ENCODE measurements at places on chromosomes 2 and 18.

DNA sequence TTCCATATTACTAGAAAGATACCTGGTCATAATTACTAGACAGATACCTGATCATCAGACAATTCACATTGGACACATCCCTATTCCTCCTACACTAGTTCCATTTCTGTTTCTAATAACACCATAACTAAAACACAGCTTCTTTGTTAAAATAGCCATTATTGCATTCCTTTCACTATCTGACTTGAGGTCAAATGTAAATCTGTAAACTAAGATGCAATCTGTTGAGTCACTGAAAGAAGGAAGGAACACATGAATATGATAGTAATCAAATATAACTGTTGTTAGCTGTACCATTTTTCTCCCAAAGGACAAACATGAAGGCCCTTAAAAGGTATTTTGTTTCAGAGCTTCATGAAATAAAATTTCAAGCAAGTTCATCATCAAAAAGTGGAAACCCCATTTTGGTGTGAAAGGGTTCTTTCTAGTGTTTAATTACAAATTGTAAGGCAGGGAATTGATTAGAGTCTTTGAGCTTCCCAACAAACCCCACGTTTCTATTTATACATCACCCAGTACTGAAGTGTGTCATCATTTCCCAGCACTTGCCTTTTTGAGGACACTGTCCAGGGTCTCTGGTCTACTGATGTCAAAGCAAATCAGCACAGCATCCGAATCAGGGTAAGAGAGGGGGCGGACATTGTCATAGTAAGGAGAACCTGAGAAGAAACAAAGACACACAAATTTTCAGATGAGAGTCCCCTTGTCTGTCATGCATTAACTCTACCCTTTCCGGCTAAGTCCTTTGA lies 13.0 kb downstream of the RND3 start:
- no peak for DNase-seq

DNA sequence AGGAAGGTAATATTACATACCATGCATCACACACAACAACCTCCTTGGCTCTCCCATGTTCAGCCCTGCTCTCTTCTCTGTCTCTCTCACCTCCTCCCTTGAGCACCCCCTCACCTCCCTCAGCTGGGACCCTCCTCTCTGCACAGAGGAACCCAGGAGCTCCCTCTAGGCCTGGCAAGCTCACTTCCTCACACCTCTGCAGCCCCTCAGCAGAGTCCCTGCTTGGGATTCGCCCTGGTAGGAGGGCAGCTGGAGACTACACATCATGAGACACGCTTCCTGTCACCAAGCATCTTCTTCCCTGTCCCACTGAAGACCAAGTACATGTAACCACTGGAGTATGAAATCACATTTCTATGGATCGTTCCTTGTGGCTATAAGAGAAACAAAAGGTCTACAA lies 51.0 kb downstream of the ADD2 start:
- DNase-seq = no peak

GRCh38 chr2:61356958-61357350 lies 113.9 kb downstream of the USP34 start:
- no peak for DNase-seq

DNA sequence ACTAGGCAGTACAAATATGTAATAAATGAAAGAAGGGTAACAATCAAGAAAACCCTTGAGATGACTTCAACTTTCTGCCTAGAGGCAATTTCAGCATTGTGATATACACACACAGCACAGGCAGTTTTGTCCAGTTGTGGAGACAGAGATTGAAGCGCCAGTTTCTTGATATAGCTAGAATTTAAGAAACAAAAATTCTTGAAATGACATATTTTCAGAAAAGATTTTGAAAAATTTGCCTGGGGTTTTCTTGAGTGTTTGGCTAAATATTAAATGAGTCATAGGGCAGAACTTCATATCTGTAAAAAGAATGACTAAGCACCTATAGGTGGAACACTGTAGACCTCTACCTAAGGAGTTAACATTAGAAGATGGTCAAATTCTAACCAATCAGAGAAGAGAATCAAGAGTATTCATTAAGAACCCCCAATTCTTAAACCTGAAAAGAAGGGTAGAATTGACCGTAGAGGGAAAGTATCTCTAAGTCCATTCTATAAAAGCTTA lies 1266.8 kb upstream of the TMEFF2 start:
- DNase-seq = no peak

DNA sequence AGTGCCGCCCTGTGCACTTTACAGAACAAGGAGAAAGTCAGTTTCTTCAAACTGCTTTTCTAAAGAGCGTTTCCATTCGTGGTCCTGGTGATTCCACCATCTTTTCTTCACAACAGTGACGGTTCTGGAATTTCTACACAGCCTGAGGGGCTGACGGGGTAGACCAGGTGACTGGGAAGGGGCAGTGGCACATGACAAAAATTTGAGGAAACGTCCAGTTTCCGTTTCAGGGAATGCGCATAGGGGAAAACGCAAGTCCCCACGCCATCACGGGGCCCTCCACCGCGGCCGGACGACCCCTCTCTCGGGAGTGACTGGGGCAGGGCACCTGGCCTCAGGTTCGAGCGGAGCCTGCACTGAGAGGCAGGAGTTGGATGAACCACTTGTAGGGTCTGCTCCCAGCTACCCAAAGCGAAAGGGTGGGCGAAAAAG lies 980 bp upstream of the SPTBN1 start:
- DNase-seq = no peak

GRCh38 chr18:13530033-13530878 lies 196.1 kb downstream of the FAM210A start:
- DNase-seq = no peak
